ENCODE measurements at places on chromosomes 13 and 19.

- DNase-seq, result peak; percentile 54
Observed at GRCh38 chr13:41463838-41464602, 6.7 kb downstream of the RGCC start.

GRCh38 chr13:87255394-87255793 lies 415.8 kb upstream of the SLITRK5 start:
- no peak for DNase-seq

DNA sequence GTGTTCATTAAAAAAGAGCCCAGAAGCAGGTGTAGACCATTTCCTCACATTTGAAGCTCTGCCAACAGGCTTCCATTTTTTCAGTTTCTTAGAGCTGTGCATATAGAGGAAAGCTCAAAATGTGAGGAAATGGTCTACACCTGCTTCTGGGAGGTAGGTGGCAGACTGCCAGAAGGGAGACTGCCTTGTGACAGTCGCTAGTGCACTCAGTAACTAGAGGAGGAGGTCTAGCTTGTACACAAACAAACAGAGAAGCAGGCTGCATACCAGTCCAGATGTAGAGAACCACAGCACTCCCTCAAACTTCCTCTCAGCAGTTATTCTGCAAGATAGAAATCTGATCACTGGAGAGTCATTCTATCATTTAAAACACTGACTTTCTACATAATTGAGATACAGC lies 800.2 kb downstream of the EFNB2 start:
- DNase-seq, result no peak

DNA sequence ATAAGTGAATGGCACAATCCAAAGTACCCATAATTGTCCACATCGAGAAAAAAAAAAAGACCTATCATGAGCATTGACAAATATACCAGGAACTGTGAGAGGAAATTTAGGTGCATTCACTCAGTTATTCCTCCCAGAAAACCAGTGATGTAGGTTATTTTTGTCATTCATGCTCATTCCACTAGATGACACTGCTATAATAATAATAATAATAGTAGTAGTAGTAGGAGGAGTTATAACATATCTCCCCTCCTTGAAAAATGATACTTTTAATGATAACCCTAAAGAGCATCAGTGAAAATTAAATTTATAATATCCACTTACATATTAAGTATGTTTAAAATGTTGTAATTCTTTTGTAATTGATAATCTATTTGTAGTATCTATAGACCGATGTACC lies 463.9 kb upstream of the MIR17HG start:
- DNase-seq, result no peak

DNA sequence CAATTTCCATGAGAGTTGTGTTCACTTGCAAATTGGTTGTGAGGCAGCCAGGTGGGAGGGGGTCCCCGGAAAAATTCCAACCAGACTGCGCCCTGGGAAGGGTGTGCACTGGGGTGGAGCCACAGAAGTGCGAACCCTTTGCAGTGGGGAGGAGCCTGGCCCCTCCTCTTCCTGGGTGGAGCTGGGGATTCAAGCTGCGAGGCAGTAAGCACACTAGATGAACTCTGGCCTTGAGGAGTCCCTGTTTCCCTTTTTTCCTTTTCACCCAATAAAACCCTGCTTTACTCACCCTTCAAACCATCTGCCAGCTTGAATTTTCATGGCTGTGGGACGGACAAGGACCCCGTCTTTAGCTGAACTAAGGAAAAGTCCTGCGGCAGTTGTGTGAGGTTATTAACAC lies 31.0 kb upstream of the MBNL2 start:
- DNase-seq, result no peak

- no peak for DNase-seq
Observed at GRCh38 chr19:21580101-21580500, 74.7 kb downstream of the ZNF429 start.

- DNase-seq, result peak; percentile 27
Observed at GRCh38 chr13:45847554-45848224, 3.9 kb downstream of the SIAH3 start.

GRCh38 chr13:20401531-20401930 lies 124.1 kb downstream of the CRYL1 start:
- peak; percentile 4 for DNase-seq

- DNase-seq, result no peak
Observed at GRCh38 chr13:49026851-49027250, 51.1 kb downstream of the FNDC3A start.

DNA sequence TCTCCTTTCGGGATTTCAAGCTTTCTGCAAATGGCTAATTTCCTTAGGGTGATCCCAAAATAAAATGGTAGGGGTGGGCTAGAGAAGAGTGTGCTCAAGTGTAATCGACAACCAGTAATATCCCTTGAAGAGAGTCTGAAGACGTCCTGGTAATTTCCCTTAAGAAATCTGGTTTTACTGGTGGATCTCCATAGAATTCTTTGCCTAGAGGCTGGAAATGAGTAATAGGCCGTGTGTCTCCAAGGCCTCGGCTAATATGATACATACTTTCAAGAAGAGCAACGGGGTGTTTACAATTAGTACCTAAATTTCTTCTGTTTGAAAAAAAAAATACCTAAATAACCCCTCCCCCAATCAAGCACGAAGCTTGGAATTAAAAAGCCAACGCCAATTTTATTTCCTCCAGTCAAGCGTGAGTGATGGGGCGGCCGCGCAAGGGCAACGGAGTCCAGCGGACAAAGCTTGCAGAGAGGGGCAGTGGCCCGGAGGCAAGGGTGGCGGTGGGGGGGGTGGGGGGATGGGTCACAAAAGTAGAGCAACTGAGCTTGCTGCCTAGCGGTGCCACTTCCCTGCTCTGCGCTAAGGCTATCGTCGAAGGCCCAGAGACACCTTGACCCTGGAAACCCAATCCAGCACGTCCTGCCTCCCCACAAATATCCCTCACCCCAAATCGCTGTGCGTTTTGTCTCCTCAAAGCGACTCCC lies 7.8 kb downstream of the SOX21 start:
- no peak for DNase-seq

DNA sequence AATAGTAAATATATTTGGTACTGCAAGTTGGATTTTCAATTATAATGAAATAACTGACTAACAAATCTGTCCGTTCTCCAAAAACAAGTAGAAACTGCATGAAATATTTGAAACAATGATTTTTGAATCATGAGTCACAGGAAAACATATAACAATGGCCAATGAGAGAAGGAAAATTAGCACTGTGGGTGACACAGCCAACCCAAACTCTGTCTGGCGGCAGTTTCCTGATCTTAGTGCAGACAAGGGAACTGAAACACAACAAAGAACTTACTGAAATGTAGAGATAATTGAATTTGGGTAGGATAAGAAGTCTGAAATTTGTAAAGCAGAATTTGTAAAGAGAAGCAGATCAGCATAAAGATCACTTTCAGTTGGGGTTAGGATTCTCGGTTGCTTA lies 2743.3 kb upstream of the PCDH20 start:
- no peak for DNase-seq

GRCh38 chr19:8261881-8262280 lies 46.3 kb downstream of the CD320 start:
- DNase-seq, result no peak

DNA sequence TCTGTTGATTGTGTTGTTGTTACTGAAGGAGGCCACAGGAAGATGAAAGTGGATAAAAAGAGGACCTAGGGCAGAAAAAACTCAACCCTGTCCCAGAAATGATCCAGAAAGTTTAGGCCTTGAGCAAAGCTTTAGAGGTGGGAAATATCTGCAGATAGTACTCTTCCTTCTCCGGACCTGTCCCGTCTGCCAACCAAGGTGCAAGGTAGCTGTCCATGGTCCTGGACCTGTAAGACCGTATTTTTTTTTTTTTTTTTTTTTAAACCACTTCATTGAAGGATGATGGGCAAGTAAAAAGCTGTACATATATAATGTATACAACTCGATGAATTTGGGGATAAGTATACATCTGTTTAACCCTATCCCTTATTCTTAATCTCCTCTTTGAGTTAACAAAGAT lies 225.9 kb downstream of the OLFM4 start:
- no peak for DNase-seq

GRCh38 chr13:75415694-75416093 lies 66.3 kb downstream of the TBC1D4 start:
- no peak for DNase-seq

- DNase-seq, result no peak
Observed at GRCh38 chr13:78239714-78240113, 321.1 kb upstream of the EDNRB start.

- no peak for DNase-seq
Observed at GRCh38 chr13:65889368-65889767, 1340.8 kb downstream of the PCDH9 start.

DNA sequence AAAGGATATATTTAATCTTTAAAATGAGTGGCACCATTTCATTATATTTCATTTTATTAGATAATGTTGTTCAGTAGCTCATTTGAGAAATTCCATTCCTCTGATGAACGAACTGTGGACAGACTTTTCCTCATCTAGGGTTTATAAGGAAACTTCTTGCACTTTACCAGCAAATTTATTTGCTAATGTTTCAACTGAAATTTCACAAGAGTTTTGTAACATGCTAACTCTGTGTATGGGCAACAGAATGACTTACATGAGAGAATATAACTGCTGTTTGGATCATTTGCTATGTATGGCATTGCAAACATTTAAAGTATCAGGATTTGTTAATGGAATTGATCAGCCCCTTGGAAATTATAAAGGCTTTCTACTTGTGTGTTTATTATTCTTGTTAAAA lies 3.7 kb upstream of the IRS2 start:
- no peak for DNase-seq

DNA sequence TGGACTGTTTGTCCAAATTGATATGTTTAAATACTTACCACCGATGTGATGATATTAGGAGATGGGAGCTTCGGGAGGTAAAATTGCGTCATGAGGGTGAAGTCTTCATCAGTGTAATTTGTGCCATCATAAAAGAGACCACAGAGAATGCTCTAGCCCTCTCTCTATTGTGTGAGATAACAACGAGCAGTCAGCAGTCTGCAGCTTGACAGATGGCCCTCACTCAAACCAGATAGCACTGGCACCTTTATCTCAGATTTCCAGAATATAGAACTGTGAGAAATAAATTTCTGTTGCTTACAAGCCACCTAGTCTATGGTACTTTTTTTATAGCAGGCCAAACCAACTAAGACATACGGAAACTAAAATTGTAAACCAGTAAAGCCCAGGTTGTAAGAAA lies 1718.9 kb upstream of the MIR17HG start:
- no peak for DNase-seq

- DNase-seq, result no peak
Observed at GRCh38 chr19:48290401-48290770, 20.5 kb downstream of the ZNF114 start.

GRCh38 chr13:57353831-57354230 lies 186.8 kb downstream of the PRR20E start:
- DNase-seq, result no peak

- no peak for DNase-seq
Observed at GRCh38 chr19:15669891-15670290, 3.0 kb upstream of the CYP4F12 start.

GRCh38 chr13:43572656-43573360 lies 214.0 kb downstream of the ENOX1 start:
- no peak for DNase-seq

GRCh38 chr13:112991609-112992008 lies 22.6 kb downstream of the MCF2L start:
- DNase-seq, result no peak

DNA sequence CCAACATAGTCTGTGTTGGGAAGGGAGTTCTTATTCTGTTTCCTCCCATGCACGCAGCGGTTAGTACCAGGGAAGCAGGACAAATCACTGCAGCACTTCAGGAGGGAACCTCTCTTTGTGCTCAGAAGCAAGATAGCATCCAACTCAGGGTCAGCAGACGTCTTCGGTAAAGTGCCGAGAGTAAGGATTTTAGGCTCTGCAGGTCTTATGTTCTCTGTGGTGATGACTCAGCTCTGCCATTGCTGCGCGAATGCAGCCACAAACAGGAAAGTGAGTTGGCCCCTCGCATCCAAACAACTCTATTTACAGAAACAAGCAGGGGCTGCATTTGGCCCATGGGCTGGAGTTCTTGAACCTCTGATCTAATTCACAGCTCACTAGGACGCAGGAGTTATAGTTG lies 122.1 kb upstream of the SPATA13 start:
- no peak for DNase-seq

DNA sequence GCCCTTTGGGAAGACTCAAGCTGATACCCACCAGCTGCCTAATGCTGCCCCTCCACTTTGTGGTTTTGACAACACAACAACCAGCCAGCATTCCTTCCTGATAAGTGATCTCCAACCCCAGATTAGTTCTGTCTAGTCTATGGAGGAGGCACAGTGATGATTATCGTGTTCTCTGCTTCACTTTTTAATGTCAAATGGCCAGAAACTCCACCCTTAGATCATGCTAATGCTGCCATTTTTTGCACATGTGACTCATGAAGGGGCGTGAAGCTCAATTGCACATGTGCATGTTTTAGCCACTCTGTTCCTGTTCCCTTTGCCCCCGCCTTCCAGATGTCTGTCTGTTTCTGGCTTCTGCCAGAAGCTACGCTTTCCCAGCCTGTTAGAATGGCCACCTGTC lies 199.8 kb downstream of the COG6 start:
- DNase-seq, result no peak

DNA sequence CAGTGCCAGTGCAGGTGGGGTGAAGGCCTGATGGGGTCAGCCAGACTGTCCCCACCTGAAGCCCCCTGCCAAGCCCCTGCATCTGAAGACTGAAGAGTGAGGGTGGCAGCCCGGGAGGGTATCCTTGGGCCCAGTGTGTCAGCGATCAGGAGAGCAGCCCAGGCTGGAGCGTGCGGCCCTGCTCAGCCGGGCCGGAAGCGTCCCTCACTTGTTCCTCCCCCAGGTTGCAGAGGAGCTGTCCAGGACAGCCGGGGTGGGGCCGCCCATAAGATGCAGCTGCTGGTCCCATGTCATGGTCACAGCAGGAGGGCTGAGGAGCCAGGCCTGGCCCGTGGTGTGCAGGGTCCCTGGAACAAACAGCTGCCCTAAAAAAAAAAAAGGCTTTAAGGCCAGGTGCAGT lies 55.4 kb downstream of the KDM4B start:
- DNase-seq, result no peak

DNA sequence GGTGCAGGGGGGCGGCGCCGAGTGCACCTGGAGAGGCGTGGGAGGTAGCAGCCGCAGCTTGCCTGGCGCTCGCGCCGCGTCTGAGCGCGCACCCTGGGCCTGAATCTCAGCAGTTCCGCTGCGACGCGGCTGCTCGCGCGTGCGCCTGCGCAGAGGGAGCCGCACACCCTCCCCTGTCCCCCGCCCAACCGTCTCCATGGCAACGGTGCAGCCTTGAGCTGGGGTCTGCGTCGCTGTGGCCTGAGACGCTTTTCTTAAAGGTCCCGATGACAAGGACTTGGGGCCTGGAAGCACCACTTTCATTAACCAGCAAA lies at the start of gene PNMA8B:
Gene PNMA8B (minus strand): TSS at position 82 of the 314 bp plus-strand sequence. CDS start 402 bp downstream, outside the sequence.
- no peak for DNase-seq
